ENCODE measurements at places on chromosomes 7 and 10. TPM values are rescaled to one million over a fixed set of nuclear protein-coding genes. Genes with fewer than 3 reads are reported as not detected.

Gene CDH23
- 8.1 TPM for total RNA-seq

Gene SSC4D
- total RNA-seq, result 1.6 TPM

Gene ACTA2
- total RNA-seq, result 14.8 TPM

Gene HMX2
- 0.92 TPM for total RNA-seq

Gene SLC26A3
- total RNA-seq, result not detected

Gene SGPL1
- total RNA-seq, result 43.1 TPM

Gene FAM204A
- 55.8 TPM for total RNA-seq

Gene PAPOLB
- total RNA-seq, result 1.8 TPM

Gene CYP26C1
- total RNA-seq, result 0.23 TPM

Measured in diencephalon (tissue), 1 donor.